Iris pigment epithelial cell (primary cell): ENCODE measurements at places on chromosomes 13 and 19.

GRCh38 chr13:107205318-107206104 lies 637.6 kb upstream of the ARGLU1 start:
- peak; percentile 74 for DNase-seq

- peak; percentile 3 for DNase-seq
Observed at GRCh38 chr19:42831221-42832019, 48.1 kb downstream of the PSG1 start.

GRCh38 chr13:79466872-79467271 lies 14.1 kb upstream of the NDFIP2 start:
- no peak for DNase-seq

GRCh38 chr19:43420954-43421353 lies 6.3 kb downstream of the TEX101 start:
- DNase-seq = no peak

DNA sequence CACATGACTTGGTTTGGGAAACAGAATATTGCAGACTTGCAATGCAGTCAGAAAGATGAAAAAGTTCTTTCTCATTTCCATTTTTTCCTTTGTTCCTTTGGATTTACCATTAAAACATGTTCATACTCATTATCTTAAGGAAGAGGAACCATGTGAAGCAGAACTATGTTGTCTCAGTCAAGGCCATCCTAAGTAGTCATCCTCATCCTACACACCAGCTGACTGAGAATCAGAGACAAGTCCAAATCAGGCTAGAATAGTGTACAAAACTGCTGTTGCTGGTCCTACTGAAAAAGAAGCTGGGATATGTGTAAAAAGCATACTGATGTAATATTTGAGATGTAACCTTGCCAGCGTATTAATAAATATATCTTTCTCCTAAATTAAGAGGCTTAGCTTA lies 433.4 kb downstream of the SLITRK5 start:
- no peak for DNase-seq

- no peak for DNase-seq
Observed at GRCh38 chr19:9811139-9811538, 7.7 kb downstream of the FBXL12 start.

DNA sequence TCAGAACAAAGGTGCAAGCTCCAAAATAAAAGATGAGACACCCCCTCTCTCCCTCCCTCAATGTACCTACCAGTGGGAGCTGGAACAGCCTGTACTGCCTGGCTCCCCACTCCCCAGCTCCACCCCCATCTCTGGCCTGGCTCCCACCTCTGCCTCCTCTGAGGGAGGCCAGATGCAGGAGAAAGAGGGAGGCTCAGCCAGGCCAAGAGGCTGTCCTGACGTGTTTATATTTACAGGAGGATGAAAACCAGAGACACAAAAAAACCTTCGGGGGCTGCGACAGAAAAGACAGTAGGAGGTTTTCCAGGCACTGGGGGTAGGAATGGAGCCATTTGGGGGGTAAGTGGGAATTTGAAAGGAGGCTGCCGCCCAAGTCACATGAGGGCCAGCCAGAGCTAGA lies 19.7 kb downstream of the ARHGEF18 start:
- DNase-seq = no peak

DNA sequence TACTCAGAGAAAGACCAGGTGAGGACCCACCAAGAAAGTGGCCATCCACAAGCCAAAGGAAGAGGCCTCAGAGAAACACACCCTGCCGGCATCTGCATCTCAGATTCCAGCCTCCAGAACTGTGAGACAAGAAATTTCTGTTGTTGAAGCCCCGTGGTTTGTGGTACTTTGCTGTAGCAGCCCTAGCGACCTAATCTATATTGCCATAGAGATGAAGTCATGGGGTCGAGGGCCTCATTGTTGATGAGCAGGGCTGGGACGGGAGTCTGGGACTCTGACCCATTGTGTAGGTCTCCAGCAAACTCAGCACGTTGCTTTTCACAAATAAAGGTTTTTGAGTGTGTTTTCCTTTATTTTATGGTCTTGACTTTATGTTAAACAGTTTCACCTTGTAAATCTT lies 174.9 kb downstream of the TNFSF13B start:
- DNase-seq = no peak

- no peak for DNase-seq
Observed at GRCh38 chr19:33501693-33502356, 19.8 kb downstream of the PEPD start.

GRCh38 chr19:34319785-34320184 lies 45.2 kb upstream of the GPI start:
- DNase-seq = peak; percentile 60

DNA sequence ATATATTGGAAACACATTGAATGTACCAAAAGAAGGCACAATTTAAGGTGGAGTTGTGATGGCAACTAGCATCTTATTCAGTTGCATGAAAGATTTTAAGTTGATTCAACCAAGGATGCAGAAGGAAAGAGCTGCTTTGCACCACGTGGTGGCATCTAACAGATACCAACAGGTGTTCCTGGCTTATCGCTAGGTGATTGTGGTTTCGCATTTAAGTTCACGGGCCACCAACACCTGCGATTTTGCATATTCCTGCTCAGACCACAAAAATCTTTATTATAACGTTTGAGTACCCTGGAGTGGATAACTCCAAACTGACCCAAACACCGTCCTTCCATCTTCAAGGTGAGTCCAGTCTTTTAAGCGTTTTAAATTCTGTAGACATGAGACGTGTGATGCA lies 45.3 kb downstream of the RGCC start:
- no peak for DNase-seq

GRCh38 chr19:28586474-28586873 lies 626.5 kb downstream of the UQCRFS1 start:
- no peak for DNase-seq

- DNase-seq = no peak
Observed at GRCh38 chr13:50322006-50322405, 306.8 kb downstream of the KCNRG start.

GRCh38 chr13:107203146-107203847 lies 635.4 kb upstream of the ARGLU1 start:
- DNase-seq = peak; percentile 20

DNA sequence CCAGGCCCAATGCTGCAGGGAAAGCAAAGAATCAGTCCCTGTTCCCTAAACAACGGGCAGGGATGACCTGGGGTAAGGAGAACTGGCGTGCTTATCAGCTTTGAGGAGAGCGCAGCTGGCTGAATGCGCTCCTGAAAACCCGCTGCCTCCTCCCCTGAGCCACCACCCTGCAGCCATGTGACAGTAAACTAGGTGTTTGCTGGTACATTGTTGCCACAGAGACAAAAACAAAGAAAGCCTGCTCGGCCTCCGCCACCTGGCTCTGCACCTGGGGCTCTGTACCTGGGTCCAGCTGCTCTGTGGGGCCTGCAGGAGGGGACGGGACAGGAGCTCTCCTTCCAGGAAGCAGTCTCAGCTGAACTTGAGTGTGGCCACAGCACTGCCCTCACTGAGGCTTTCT lies 21.8 kb downstream of the MCF2L start:
- DNase-seq = no peak

- DNase-seq = no peak
Observed at GRCh38 chr19:28026636-28027035, 1186.3 kb downstream of the UQCRFS1 start.

GRCh38 chr13:101514695-101515275 lies 62.3 kb downstream of the ITGBL1 start:
- DNase-seq = peak; percentile 77

DNA sequence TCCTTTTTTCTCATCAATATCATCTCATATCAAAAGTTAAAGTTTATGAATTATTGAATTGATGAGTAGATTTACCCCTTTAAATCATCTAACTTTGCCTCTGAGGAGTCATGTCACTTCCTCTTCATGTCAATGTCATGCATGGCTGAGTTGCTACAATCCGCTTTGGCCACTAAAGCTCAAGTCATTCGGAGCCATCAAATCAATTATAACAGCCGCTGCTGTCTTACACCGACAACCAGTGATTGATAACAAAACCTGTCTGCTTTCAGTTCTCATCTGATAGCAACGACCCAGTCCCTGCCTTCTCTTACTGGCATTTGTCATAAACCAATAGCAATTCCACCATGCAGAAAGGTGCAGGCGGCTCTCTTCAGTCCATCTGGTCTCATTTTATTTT lies 429.3 kb downstream of the DIAPH3 start:
- no peak for DNase-seq
